Thyroid gland (tissue), 4 donors: ENCODE measurements at places on chromosomes 5 and 9. TPM values are rescaled to one million over a fixed set of nuclear protein-coding genes. Genes with fewer than 3 reads are reported as not detected.

Gene SELENOP
- 162 TPM for total RNA-seq

Gene GARIN3
- total RNA-seq, result not detected

Gene NR2F1-AS1
- 4.1 TPM for total RNA-seq

Gene SLC36A1
- total RNA-seq, result 6.1 TPM

Gene CDX1
- not detected for total RNA-seq
